Renal cortex interstitium (tissue), 15 donors: ENCODE measurements at places on chromosomes 2 and 18.

- no peak for DNase-seq
These were observed 59.1 kb downstream of the GREB1 start for GRCh38 chr2:11592671-11593574.

DNA sequence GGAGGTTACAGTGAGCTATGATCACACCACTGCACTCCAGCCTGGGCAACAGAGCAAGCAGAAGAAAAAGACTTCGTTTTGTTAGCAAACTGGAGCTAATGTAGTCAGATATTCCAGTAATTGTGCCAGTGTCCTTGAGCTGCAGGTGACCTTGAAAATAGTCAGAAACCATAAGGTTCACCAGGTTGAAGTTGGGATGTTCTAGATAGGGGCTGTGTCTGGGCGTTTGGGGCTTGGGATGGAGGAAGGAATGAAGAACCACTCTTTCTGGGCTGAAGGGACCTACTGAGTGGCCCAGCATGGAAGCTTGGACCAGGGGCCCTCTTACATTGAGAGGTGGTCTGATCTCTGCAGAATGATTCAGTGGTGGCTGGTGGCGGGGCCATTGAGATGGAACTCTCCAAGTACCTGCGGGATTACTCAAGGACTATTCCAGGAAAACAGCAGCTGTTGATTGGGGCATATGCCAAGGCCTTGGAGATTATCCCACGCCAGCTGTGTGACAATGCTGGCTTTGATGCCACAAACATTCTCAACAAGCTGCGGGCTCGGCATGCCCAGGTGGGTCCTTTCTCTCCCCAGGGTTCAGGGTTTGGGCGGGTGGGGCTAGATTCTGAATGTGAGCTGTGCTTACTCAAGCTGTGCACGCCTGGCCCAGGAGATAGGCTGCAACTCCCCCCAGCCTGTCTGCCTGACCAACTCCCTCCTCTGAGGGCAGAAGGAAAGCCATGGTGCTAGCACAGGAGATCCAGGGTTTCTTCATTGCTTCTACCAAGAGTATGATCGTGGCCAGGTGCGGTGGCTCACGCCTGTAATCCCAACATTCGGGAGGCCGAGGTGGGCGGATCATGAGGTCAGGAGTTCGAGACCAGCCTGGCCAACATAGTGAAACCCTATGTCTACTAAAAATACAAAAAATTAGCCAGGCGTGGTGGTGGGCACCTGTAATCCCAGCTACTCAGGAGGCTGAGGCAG, 17.1 kb downstream of the CCT7 start:
- no peak for DNase-seq

DNA sequence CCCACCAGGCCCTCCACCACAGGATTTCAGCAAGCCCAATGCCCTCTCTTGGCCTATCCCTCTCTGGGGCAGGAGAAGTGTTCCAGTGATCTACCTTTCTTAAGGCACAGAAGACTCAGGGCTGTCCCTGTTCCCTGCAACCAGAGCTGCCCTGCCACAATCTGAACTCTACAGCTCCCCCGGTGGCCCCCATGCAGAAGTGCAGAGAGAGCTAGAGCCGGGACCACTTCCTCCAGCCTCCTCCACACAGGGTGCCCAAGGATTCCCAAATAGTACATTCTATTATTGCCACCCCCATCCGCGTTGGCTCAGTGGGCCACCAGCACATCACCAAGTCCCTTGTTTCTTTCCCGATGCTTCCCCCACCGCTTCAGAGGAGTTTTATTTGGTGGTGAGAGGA, 114.8 kb upstream of the PTPRM start:
- DNase-seq = no peak

- DNase-seq = no peak
These were observed 9.7 kb downstream of the FMNL2 start for GRCh38 chr2:152344579-152345195.

- no peak for DNase-seq
These were observed 100.7 kb downstream of the MYT1L start for GRCh38 chr2:2230433-2230817.
